ENCODE measurements at places on chromosomes 16 and 17. TPM values are rescaled to one million over a fixed set of nuclear protein-coding genes. Genes with fewer than 3 reads are reported as not detected.
A peak's percentile ranks its signal among the peaks of the same experiment; 100 is the strongest.

- H3K27ac ChIP-seq: no peak overlapping the region
- DNase-seq: no peak
- H3K4me3 ChIP-seq: peak overlapping the region; percentile 55
Observed at GRCh38 chr16:1082266-1082951, 9.9 kb downstream of the SSTR5 start.

GRCh38 chr16:76931186-76931585 is 259.8 kb upstream of the MON1B start:
- no peak overlapping the region for H3K4me3 ChIP-seq
- H3K4me1 ChIP-seq: peaks cover 13% of the 10 kb centered on the region
- H3K36me3 ChIP-seq: no peaks in the 10 kb centered on the region
- H3K27ac ChIP-seq: no peak overlapping the region
- DNase-seq: no peak
- no peaks in the 10 kb centered on the region for H3K27me3 ChIP-seq

DNA sequence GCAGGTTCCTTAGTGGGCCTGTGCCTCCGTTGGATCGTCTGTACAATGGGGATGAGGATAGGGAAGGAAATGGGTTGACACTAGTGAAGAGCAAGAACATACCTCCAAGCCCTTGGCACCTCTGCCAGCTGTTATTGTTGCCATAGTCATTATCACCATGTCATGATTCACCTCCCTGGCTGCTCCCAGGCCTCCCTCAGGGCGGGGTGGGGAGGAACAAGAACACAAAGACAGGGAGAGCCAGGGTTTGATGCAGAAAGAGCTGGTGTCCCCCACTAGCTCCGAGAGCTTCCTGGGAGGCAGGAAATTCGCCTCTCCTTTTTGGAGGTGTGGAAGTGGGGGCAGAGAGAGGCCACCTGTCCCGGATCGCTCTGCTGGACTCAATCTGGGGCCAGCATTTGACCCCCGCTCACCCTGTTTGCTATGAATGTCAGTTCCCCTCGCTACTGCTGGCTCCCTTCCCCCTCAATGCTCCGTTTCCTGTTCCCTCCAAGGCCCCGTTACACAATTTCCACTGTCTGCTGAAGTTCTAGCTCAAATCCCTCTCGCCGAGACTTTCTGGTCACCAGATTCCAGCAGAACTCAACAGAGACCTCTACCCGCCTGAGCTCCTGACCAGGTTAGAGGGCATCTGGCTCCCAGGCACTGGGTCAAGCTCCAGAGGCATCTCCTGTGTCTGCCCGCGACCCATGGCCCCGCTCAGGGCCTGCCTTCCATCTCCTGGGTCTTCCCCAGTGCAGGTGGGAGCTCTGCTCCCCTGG is 9.1 kb downstream of the TIMP2 start:
- no peak for DNase-seq
- H3K27me3 ChIP-seq: peaks cover 10% of the 10 kb centered on the region
- H3K27ac ChIP-seq: no peak overlapping the region
- no peak overlapping the region for H3K4me3 ChIP-seq
- H3K4me1 ChIP-seq: peaks cover 16% of the 10 kb centered on the region

GRCh38 chr16:75271441-75272096 is 20.1 kb upstream of the BCAR1 start:
- no peak overlapping the region for H3K4me3 ChIP-seq
- no peaks in the 10 kb centered on the region for H3K36me3 ChIP-seq
- DNase-seq: no peak
- peak overlapping the region; percentile 22 for H3K27ac ChIP-seq

GRCh38 chr17:3766779-3767178 is 34.2 kb downstream of the ITGAE start:
- H3K27me3 ChIP-seq: peaks cover 5% of the 10 kb centered on the region
- no peak overlapping the region for H3K4me3 ChIP-seq
- peaks cover 5% of the 10 kb centered on the region for H3K4me1 ChIP-seq
- H3K27ac ChIP-seq: no peak overlapping the region
- DNase-seq: no peak

- no peak overlapping the region for H3K27ac ChIP-seq
- peak; percentile 67 for DNase-seq
- peaks cover 6% of the 10 kb centered on the region for H3K36me3 ChIP-seq
- H3K4me3 ChIP-seq: no peak overlapping the region
Observed at GRCh38 chr16:89431158-89431584, 59.2 kb downstream of the ANKRD11 start.

GRCh38 chr16:30121741-30122571 is 1.1 kb downstream of the MAPK3 start:
- H3K27ac ChIP-seq: no peak overlapping the region
- H3K27me3 ChIP-seq: peaks cover 7% of the 10 kb centered on the region
- no peak for DNase-seq
- H3K4me3 ChIP-seq: peak overlapping the region; percentile 85
- H3K4me1 ChIP-seq: peaks cover 3% of the 10 kb centered on the region

GRCh38 chr16:31243734-31244670 is 15.8 kb upstream of the ITGAM start:
- no peaks in the 10 kb centered on the region for H3K4me1 ChIP-seq
- no peak overlapping the region for H3K27ac ChIP-seq
- H3K36me3 ChIP-seq: no peaks in the 10 kb centered on the region
- no peak overlapping the region for H3K4me3 ChIP-seq

- no peak overlapping the region for H3K4me3 ChIP-seq
- no peak for DNase-seq
- peaks cover 6% of the 10 kb centered on the region for H3K27me3 ChIP-seq
- no peaks in the 10 kb centered on the region for H3K36me3 ChIP-seq
- H3K27ac ChIP-seq: peak overlapping the region; percentile 2
- peaks cover 31% of the 10 kb centered on the region for H3K4me1 ChIP-seq
Observed at GRCh38 chr16:72961863-72962262, 86.1 kb downstream of the ZFHX3 start.

DNA sequence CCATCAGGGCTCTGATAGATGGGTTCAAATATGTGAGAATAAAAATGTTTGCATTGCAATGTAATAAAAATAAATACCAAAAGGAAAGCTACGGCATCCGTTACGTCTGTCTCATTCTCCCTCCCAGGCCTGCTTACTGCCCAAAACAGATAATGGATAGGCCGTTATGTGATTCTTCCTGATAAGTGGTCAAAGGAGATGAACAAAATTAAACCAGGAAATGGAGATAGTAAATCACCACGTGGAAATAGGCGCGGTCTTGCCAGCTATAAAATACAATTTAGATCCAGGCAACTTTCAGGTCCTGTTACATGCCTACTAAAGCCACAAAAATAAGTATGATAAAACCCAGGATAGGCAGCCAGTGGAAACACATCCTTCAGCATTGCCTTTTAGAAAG is 49.5 kb upstream of the CCL1 start:
- H3K4me1 ChIP-seq: peaks cover 3% of the 10 kb centered on the region
- H3K27me3 ChIP-seq: peaks cover 3% of the 10 kb centered on the region
- no peak overlapping the region for H3K4me3 ChIP-seq

DNA sequence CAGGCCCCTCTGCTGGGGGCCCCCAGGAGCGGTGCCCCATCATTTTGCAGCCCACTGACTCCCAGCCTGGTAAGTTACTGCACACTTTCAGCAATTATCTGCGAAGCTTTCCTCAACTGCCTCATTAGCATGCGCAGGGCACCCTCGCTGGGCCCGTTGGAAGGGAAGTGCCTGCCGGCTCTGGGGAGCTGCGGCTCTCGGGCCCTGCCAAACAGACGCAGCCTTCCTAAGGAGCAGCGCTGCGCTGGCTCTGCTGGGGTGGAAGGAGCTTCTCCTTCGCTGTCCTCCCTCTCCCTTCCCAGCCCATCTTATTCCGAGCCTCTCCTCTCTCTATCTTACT is 71.0 kb downstream of the RBBP6 start:
- peaks cover 4% of the 10 kb centered on the region for H3K27me3 ChIP-seq
- peak overlapping the region; percentile 25 for H3K27ac ChIP-seq
- no peaks in the 10 kb centered on the region for H3K36me3 ChIP-seq
- peak; percentile 46 for DNase-seq
- H3K4me3 ChIP-seq: peak overlapping the region; percentile 89
- peaks cover 5% of the 10 kb centered on the region for H3K4me1 ChIP-seq

DNA sequence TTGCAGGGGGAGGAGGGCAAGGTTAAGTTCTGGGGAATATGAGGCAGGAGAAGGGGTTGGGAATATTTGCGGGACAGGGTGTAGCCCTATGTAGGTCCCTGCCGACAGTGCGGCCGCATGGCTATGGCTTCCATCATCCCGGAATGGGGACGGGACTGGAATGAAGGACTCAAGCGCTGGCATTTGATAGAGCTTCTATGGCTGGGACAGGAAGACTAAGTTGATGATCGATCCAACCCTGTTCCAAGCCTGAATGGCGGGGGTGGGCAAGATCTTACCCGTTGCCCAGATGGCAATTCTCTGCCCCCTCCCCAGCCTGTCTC is 47.1 kb downstream of the SRCIN1 start:
- H3K4me1 ChIP-seq: peaks cover 8% of the 10 kb centered on the region
- DNase-seq: no peak
- no peak overlapping the region for H3K27ac ChIP-seq

GRCh38 chr17:45130681-45131615 is 1.4 kb downstream of the PLCD3 start:
- no peak for DNase-seq
- no peaks in the 10 kb centered on the region for H3K36me3 ChIP-seq
- H3K4me1 ChIP-seq: peaks cover 5% of the 10 kb centered on the region
- no peak overlapping the region for H3K27ac ChIP-seq

- no peak overlapping the region for H3K4me3 ChIP-seq
- no peak overlapping the region for H3K27ac ChIP-seq
- no peaks in the 10 kb centered on the region for H3K36me3 ChIP-seq
- DNase-seq: no peak
- H3K4me1 ChIP-seq: no peaks in the 10 kb centered on the region
Observed at GRCh38 chr16:82091241-82091640, 56.2 kb downstream of the HSD17B2 start.

DNA sequence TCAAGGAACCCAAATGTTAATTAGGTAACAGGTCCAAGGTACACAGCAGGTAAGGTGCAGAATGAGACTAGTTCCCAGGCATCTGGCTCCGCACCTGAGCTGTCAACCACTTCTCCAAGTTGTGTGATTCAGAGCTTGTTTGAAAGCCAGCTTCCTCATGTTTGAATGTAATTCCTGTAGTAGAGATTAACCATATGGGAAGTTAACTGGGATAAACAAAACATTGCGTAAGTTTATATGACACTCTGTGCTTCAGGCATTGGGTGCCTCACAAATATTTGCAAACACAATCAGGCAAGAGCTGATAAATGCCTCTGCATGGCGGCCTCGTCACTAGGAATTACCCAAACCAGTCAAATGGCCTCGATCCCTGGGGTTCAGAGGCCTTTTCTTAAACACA is 27.9 kb upstream of the CPHXL start:
- no peak for DNase-seq
- H3K27me3 ChIP-seq: peaks cover 7% of the 10 kb centered on the region
- peaks cover 4% of the 10 kb centered on the region for H3K36me3 ChIP-seq
- no peaks in the 10 kb centered on the region for H3K4me1 ChIP-seq
- no peak overlapping the region for H3K4me3 ChIP-seq

- peak overlapping the region; percentile 98 for H3K27ac ChIP-seq
- peaks cover 70% of the 10 kb centered on the region for H3K4me1 ChIP-seq
- DNase-seq: no peak
- H3K36me3 ChIP-seq: no peaks in the 10 kb centered on the region
- peak overlapping the region; percentile 83 for H3K4me3 ChIP-seq
- H3K27me3 ChIP-seq: peaks cover 32% of the 10 kb centered on the region
Observed at GRCh38 chr16:85584819-85585282, 28.3 kb upstream of the GSE1 start.

- peaks cover 14% of the 10 kb centered on the region for H3K4me1 ChIP-seq
- no peak overlapping the region for H3K4me3 ChIP-seq
- H3K36me3 ChIP-seq: no peaks in the 10 kb centered on the region
Observed at GRCh38 chr17:72587156-72587555, 466.3 kb downstream of the SOX9 start.

DNA sequence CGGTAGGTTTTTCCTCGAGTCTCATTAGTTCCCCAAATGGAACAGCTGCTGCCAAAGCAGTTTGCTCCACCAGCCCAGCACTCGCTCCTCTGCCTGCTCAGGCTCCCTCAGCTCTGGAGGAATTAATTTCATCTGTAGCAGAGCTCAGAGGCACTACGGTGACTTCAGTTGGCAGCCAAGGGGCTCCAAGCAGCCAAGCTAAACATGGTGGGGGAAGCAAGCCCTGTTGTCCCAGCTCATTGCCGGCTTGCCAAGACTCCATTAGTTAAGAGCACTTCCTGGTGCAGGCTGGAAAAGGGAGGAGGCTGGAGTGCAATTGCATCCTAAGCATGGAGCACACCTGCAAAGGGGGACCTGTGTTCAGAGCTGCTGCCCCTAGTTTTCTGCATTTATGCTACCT is 78.7 kb upstream of the GPRC5B start:
- H3K27me3 ChIP-seq: peaks cover 3% of the 10 kb centered on the region
- H3K4me3 ChIP-seq: no peak overlapping the region
- H3K36me3 ChIP-seq: no peaks in the 10 kb centered on the region
- no peak for DNase-seq
- H3K4me1 ChIP-seq: no peaks in the 10 kb centered on the region

GRCh38 chr17:40607641-40608040 is 40.0 kb downstream of the SMARCE1 start:
- H3K4me1 ChIP-seq: no peaks in the 10 kb centered on the region
- no peaks in the 10 kb centered on the region for H3K27me3 ChIP-seq
- H3K36me3 ChIP-seq: no peaks in the 10 kb centered on the region
- H3K4me3 ChIP-seq: no peak overlapping the region
- H3K27ac ChIP-seq: no peak overlapping the region
- no peak for DNase-seq

- peaks cover 9% of the 10 kb centered on the region for H3K27me3 ChIP-seq
- peaks cover 8% of the 10 kb centered on the region for H3K4me1 ChIP-seq
- no peak for DNase-seq
Observed at GRCh38 chr17:41689497-41690299, 1.0 kb downstream of the EIF1 start.

DNA sequence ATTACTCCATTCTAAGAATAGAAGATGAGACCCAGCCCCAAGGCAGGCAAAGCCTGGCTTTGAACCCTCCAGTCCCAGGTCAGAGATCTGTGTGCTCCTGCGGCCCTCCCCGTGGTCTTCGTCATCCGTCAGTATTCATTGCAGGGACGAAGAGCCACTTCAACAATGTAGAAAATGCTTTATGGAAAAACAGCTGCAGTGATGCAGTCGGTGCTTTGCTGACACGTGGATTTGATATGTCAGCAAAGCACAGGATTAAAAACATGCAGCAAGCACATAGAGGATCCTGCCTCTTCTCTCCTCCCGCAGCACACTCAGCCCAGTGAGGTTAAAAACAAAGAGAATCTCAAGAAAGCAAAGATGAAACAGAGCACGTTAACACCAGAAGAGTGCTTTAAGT is 117.1 kb upstream of the AXIN2 start:
- peaks cover 1% of the 10 kb centered on the region for H3K27me3 ChIP-seq
- H3K27ac ChIP-seq: no peak overlapping the region
- H3K4me1 ChIP-seq: no peaks in the 10 kb centered on the region
- no peaks in the 10 kb centered on the region for H3K36me3 ChIP-seq
- DNase-seq: no peak

- no peaks in the 10 kb centered on the region for H3K36me3 ChIP-seq
- H3K27ac ChIP-seq: no peak overlapping the region
- DNase-seq: peak; percentile 46
- H3K4me1 ChIP-seq: peaks cover 20% of the 10 kb centered on the region
- peak overlapping the region; percentile 50 for H3K4me3 ChIP-seq
- peaks cover 12% of the 10 kb centered on the region for H3K27me3 ChIP-seq
Observed at GRCh38 chr16:10619271-10619849, 39.0 kb upstream of the EMP2 start.

Gene ITPRIPL2
- total RNA-seq: 3.4 TPM

Gene CA5A
- not detected for total RNA-seq

Gene TBC1D3L
- total RNA-seq: 76.4 TPM

Gene CBFA2T3
- 126 TPM for total RNA-seq

Gene PLEKHG4
- total RNA-seq: 3.4 TPM

Gene KRT40
- not detected for total RNA-seq

Gene FSCN2
- total RNA-seq: 6.1 TPM

Gene HAS3
- 0.42 TPM for total RNA-seq

Gene UBE2O
- total RNA-seq: 94.3 TPM

Gene UTS2R
- 7.2 TPM for total RNA-seq

Gene CHST6
- total RNA-seq: 4.0 TPM
